Caudate nucleus (tissue), 63 donors: ENCODE measurements at places on chromosomes 11 and 22.

- no peak for DNase-seq
These were observed 1.1 kb upstream of the CD6 start for GRCh38 chr11:60970369-60970774.

DNA sequence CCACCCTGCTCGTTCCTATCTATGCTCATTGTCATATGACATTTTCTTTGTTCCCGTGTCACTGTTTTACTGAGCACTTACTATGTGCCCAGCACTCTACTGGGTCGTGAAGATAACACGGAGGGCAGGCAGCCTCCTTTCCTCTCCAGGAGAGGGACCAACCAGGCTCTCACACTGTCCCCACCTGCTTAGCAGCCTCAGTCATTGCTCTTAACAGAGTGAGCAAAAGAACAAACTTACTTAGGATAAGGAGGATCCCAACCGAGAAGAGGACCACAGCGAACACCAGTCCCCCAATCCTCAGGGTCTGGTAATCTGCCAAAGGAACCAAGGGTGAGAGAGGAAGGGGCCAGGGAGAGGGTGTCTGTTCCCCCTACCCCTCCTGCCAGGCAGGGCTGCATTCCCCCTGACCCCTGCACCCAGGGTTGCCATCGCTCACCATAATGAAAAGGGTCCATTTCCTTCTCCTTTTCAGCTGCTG lies 17.0 kb upstream of the FXYD2 start:
- DNase-seq, result no peak

GRCh38 chr11:119370486-119371046 lies 10.9 kb downstream of the USP2 start:
- no peak for DNase-seq

GRCh38 chr11:46050003-46050461 lies 71.2 kb downstream of the PHF21A start:
- DNase-seq, result no peak

GRCh38 chr11:19632499-19632834 lies 80.2 kb upstream of the NAV2 start:
- DNase-seq, result no peak

GRCh38 chr22:29244785-29245625 lies 22.8 kb downstream of the RHBDD3 start:
- no peak for DNase-seq

- no peak for DNase-seq
These were observed 13.9 kb downstream of the MICAL2 start for GRCh38 chr11:12124306-12124705.

DNA sequence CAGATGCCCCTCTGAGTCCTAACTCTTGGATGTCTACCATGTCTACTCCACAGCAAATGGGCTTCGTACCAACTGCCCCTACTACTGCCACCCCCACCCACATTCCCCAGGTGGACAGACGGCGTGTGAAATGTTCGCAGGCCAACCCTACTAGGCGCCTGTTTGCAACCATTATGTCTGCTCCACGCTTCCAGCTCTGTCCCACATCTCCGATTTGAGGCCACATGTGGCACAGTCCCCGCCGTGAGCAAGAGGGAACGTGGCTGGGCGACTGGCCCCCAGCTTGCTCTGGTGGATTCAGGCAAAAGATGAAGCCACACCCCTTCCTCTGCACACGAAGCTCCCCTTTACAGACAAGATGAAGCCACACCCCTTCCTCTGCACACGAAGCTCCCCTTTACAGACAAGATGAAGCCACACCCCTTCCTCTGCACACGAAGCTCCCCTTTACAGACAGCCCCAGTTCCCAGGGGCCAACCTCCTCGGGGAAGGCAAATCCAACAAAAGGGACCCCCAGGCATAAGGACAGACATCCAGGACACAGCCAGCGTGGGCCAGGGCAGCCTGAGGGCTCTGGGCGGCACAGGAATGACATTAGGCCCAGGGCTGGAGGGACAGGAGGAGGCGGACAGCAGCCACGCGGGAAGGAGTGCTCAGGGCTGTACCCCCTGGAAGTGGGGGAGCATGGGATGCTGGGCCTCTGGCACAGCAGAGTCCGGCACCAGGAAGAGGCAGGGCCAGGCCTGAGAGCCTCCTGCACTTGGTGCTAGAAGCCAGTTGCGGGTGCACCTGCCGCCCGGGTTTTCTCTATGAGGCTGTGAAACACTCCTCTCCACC lies 106.2 kb downstream of the SHANK2 start:
- no peak for DNase-seq

DNA sequence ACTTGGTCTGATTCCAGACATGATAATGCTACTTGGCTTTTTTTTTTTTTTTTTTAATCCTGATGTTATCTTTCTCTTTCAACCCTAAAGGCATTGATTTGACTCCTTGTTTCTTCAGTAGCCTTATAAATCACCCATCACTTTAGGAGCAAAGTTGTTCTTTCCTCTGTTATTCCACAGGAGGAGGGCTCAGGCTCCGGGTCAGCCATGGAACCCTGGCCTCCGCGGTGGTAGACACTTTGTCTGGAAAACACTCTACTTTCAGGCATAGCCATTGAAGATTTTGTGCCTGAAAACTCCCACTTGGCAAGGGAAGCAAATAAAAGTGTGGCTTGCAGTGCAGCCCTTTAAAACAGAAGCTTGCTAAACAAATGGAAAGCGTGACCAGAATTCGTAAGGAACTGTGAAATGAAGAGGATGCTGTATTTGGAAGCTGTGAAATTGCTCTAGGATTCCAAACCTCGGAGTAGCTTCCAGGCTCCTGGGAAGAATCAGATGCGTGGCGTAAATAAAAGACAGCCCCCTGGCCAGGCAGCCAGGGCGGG lies 44.9 kb downstream of the ARHGAP8 start:
- no peak for DNase-seq

GRCh38 chr11:75068993-75069392 lies 27.7 kb downstream of the OR2AT4 start:
- no peak for DNase-seq

- no peak for DNase-seq
These were observed 116.2 kb downstream of the ETS1 start for GRCh38 chr11:128471138-128471661.

GRCh38 chr11:9639985-9640384 lies 23.9 kb upstream of the SWAP70 start:
- DNase-seq, result no peak

- DNase-seq, result no peak
These were observed 29.3 kb upstream of the TCF20 start for GRCh38 chr22:42299586-42300258.

DNA sequence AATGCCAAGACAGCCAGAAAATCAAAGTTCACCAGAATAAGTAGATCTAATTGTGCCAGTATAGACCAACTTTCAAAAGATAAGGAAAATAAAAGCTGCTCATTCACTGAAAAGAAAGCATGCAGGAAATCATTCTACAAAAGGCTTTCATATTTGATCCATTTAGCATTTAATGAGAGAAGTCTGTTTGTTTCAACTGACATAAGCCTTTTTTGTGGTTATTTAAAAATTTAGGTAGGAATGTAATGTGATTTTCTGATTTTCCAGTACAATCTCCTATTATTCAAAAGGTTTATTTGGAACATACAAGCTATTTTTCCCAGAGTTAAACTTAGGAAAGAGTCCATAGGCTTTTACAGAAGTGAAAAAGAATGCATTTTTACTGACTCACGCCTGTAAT lies 92.7 kb downstream of the SBF2 start:
- DNase-seq, result no peak

DNA sequence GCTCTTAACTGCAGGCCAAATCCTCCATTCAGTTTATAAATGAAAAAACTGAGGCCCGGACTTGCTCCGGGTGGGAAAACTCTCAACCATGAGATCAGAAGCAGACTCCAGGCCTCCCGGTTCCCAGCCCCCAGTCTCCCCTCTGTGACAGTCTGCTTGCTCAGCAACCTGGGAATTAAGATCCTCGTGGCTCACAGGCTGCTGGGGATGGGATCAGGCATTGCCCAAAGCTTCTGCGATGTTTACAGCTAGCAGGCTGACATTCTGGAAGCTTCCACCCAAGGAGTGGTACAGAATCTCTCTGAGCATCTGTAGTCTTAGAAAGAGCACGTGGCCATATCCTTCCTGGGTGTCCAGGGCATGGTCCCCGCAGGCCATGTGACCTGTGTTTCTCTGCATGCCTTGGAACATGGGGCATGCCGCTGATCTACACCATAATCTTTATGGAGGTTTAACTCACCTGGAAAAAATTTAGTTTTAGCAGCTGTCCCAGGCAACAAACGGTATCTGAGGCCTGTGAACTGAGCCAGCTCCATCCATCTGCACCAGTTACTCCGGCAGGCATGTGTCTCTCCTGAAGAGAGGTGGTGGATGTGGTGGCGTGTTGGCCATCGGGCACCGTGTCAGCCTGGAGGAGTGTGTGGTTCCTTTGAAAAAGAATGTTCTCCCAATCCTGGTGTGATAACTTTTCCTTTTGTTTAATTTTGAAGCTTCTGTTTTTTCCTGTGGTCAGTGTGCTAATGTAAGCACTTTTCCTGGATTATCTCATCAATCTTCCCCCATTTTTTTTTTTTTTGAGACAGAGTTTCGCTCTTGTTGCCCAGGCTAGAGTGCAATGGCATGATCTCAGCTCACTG lies 7.9 kb downstream of the FBLN1 start:
- DNase-seq, result no peak

GRCh38 chr11:83293457-83293774 lies 7.2 kb upstream of the CCDC90B start:
- no peak for DNase-seq

- no peak for DNase-seq
These were observed 21.4 kb downstream of the RELT start for GRCh38 chr11:73397468-73398131.

- DNase-seq, result no peak
These were observed 2.7 kb downstream of the ST3GAL4 start for GRCh38 chr11:126357969-126358762.

DNA sequence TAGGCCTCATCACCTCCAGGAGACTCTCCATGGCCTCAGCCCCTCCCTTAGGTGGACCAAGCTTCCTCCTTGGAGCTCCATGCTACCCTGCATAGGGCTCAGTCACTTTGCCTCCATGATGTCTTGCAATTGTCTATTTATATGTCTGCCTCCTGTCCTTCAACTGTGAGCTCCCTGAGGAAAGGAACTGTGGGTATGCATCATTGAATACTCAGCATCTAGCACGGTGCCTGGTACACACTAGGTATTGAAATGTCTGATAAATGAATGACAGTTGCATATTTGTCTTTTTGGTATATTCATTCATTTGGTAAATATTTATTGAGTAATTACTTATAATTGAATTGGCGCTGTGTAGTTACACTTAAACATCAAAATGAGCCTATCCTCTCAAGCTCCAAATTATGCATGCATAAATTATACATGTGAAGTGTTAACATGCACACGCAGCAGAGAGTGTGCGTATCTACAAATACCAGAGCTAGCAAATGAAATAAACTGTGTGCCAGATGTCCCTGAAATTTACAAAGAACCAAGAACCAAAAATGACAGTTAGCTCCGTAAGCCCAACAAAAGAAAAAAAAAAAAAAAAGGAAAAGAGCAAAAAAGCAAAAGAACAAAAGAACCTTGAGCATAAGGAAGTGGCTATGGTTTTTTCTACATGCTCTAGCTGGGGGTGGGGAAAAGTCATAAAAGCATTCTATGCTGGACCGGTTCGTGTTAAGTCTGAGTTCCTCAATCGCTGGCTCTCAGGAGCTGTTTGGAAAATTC lies 25.2 kb downstream of the GRAP2 start:
- DNase-seq, result no peak

DNA sequence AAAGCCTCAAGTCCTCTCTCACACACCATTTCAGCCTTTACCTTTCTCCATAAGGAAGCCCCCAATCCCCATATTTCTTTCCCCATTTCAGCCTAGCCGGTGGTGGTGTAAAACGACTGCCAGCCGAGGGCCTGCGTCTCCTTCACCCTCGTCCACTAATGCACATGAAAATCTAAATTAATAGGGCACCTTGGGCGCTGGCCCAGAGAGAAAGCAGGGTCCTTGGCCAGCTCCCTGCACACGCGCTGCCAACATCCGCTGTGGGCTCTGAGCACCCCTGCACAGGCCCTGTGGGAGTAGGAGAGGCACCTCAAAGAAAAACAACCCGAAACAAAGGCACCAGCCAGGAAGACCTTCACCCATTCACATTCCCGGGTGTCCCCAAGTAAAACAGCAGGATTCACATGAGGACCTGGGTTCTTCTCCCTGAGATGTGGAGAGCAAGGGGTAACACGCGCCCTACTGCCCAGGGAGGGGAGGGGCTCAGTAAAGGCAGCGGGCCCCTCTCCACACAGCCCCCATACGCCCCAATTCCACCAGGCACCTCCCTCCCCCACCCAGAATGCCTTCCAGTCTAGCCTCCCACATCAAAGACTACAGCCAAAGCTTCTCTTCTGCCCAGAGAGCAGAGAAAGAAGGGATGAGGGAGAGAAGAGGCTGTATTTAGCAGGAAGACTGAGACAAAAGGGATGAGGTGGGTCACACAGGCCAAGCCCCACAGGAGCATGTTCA lies 79.0 kb downstream of the MICAL3 start:
- DNase-seq, result no peak

GRCh38 chr22:44188986-44189630 lies 8.4 kb downstream of the PARVG start:
- no peak for DNase-seq

- no peak for DNase-seq
These were observed 104.8 kb upstream of the CADM1 start for GRCh38 chr11:115608976-115609375.

GRCh38 chr11:117482881-117483280 lies 155.2 kb downstream of the CEP164 start:
- no peak for DNase-seq

DNA sequence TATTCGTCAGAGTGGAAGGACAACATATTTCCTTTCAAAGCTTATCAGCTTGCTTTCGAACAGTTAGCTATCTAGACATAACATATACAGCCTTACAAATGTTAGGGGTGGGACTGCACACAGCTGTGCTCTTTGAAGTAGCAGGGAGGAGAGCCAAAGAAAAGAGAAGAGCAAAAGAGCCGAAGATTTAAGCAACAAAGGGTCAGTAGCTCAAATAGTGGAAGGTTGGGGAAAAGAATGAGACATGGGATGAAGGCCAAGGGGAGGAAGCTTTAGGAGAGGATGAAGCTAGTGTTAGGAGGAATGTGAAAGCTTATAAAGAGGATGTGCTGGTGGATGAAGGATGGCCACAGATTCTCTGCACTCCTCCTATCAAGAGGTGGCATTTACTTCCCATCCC lies 31.8 kb upstream of the IGSF22 start:
- DNase-seq, result no peak

DNA sequence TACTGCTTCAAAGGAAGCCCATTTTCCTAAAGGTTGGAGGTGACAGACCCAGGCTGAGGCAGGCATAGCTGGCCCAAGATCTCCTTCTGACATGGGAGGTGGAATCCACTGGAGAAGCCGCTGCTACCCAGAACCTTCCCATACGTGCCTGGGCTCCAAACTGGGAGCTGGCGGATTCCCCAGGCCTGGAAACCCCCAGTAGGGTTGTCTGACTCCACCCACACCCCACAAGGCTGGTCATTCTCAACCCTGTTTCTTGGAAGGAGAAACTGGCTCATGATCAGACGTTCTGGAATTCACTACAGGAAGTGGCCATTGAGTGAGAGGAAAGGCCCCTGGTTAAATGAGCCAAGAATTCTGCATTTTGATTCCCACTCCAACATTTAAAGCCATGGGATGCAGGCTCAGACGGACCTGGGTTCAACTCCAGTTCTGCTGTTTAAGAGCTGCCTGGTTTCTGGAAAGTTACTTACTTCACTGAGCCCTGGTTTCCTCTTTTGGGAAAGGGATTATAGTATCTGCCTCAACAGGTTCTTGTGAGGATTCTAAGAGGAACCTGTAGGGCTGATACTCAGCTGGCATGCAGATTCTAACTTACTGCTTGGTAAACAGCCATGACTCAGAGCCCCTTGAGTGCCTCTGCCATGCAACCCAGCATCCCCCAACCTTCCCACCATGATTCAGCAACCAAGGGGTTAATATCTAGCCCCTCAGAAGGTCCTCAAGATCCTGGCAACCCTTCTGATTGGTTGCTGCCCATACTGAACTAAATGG lies 19.4 kb upstream of the TSKU start:
- DNase-seq, result no peak
